Ovary (tissue), 10 donors: ENCODE measurements at places on chromosomes 4 and X. TPM values are rescaled to one million over a fixed set of nuclear protein-coding genes. Genes with fewer than 3 reads are reported as not detected.

GRCh38 chrX:38837389-38837788, 36.1 kb downstream of the MID1IP1 start:
- no peak overlapping the region for H3K27ac ChIP-seq
- H3K36me3 ChIP-seq = no peaks in the 10 kb centered on the region
- H3K4me1 ChIP-seq = no peaks in the 10 kb centered on the region

DNA sequence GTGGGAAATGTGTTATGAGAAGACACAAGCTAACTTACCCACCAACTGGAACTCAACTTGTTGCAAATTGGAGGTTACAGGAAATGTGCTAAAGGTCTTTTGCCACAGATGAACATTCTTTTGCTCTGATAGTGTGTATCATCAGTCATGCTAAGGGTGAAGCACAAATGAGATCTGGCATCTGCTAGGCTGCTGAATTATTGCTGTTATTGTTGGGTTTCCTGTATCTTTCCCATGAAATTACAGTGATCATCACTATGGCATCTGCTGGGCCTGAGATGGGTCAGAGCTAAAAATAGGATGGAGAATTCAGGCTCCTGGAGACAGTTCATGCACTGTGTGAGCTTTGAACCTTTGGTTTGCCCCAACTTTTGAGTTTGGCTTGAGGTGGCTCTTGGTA, 124.5 kb downstream of the NPNT start:
- DNase-seq = no peak
- H3K4me3 ChIP-seq = no peak overlapping the region
- no peaks in the 10 kb centered on the region for H3K36me3 ChIP-seq
- H3K27ac ChIP-seq = no peak overlapping the region
- H3K4me1 ChIP-seq = no peaks in the 10 kb centered on the region

Gene TLR8
- 0.48 TPM for total RNA-seq

GRCh38 chrX:108312011-108312410, 126.2 kb downstream of the COL4A6 start:
- H3K27me3 ChIP-seq = no peaks in the 10 kb centered on the region
- H3K27ac ChIP-seq = no peak overlapping the region
- H3K36me3 ChIP-seq = no peaks in the 10 kb centered on the region
- no peaks in the 10 kb centered on the region for H3K4me1 ChIP-seq
- no peak overlapping the region for H3K4me3 ChIP-seq

GRCh38 chr4:140720387-140721304, 35.5 kb downstream of the TBC1D9 start:
- no peaks in the 10 kb centered on the region for H3K36me3 ChIP-seq
- no peak overlapping the region for H3K4me3 ChIP-seq
- no peak overlapping the region for H3K27ac ChIP-seq
- DNase-seq = no peak
- no peaks in the 10 kb centered on the region for H3K27me3 ChIP-seq
- H3K4me1 ChIP-seq = peaks cover 3% of the 10 kb centered on the region

Gene USO1
- 88.8 TPM for total RNA-seq

DNA sequence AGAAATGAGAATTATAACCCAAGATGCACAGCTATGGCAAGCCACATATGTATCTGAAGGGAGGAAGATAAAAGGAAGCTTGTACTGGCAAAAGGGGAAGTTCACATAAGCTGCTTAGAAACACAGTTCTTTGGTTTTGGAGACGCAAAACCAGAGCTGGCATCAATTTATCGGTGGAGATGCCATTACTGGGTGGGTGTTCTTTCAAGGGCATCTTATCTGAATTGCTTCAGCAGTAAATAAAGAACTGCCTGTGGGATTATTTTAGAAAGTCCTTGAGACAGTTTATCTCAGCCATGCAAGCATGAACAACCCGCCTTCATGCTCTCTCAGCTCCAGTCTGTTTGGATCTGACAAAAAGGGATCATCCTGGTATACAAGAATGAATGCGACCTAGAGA, 60.8 kb downstream of the DDX60 start:
- H3K4me1 ChIP-seq = peaks cover 4% of the 10 kb centered on the region
- no peak for DNase-seq
- H3K27me3 ChIP-seq = no peaks in the 10 kb centered on the region
- H3K4me3 ChIP-seq = no peak overlapping the region

GRCh38 chrX:13023567-13023966, 20.9 kb downstream of the FAM9C start:
- H3K4me3 ChIP-seq = no peak overlapping the region
- H3K27ac ChIP-seq = no peak overlapping the region
- H3K4me1 ChIP-seq = peaks cover 2% of the 10 kb centered on the region
- DNase-seq = no peak

Gene NPY1R
- 1.8 TPM for total RNA-seq

- no peaks in the 10 kb centered on the region for H3K4me1 ChIP-seq
- DNase-seq = no peak
- no peak overlapping the region for H3K4me3 ChIP-seq
- H3K27me3 ChIP-seq = no peaks in the 10 kb centered on the region
- H3K36me3 ChIP-seq = no peaks in the 10 kb centered on the region
Observed at GRCh38 chr4:153890761-153891160, 101.9 kb upstream of the SFRP2 start.

Gene PGK1
- 73.6 TPM for total RNA-seq

DNA sequence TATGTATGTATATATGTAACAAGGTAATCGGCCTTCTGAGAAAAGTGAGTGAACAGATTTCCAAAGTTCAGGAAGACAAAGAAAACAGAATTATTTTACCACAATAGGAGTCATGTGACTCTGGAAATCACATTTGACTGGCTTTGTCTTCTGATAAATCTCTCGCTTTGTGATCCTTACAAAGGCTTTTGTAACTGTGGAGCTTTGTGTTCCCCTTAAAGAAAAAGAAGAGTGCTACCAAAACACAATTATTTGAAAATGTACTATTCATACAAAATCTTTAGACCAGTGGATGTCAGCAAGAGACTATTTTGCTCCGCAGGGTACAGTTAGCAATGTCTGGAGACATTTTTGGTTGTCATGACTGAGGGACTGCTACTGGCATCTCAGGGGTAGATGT, 238.8 kb downstream of the LDB2 start:
- H3K27ac ChIP-seq = no peak overlapping the region
- H3K36me3 ChIP-seq = no peaks in the 10 kb centered on the region
- no peak for DNase-seq
- no peaks in the 10 kb centered on the region for H3K4me1 ChIP-seq
- H3K4me3 ChIP-seq = no peak overlapping the region

Gene PSAPL1
- not detected for total RNA-seq

Gene SMIM10L2A
- 4.4 TPM for total RNA-seq

- H3K27ac ChIP-seq = no peak overlapping the region
- DNase-seq = no peak
- H3K36me3 ChIP-seq = no peaks in the 10 kb centered on the region
- no peaks in the 10 kb centered on the region for H3K27me3 ChIP-seq
- H3K4me3 ChIP-seq = no peak overlapping the region
- no peaks in the 10 kb centered on the region for H3K4me1 ChIP-seq
Observed at GRCh38 chr4:111045992-111046391, 423.1 kb upstream of the PITX2 start.

Gene PRRG3
- 1.7 TPM for total RNA-seq

- no peak overlapping the region for H3K4me3 ChIP-seq
- H3K36me3 ChIP-seq = no peaks in the 10 kb centered on the region
- no peaks in the 10 kb centered on the region for H3K4me1 ChIP-seq
- no peaks in the 10 kb centered on the region for H3K27me3 ChIP-seq
Observed at GRCh38 chr4:182555997-182556418, 312.8 kb downstream of the TENM3 start.

Gene PTTG2
- total RNA-seq = 1.00 TPM

DNA sequence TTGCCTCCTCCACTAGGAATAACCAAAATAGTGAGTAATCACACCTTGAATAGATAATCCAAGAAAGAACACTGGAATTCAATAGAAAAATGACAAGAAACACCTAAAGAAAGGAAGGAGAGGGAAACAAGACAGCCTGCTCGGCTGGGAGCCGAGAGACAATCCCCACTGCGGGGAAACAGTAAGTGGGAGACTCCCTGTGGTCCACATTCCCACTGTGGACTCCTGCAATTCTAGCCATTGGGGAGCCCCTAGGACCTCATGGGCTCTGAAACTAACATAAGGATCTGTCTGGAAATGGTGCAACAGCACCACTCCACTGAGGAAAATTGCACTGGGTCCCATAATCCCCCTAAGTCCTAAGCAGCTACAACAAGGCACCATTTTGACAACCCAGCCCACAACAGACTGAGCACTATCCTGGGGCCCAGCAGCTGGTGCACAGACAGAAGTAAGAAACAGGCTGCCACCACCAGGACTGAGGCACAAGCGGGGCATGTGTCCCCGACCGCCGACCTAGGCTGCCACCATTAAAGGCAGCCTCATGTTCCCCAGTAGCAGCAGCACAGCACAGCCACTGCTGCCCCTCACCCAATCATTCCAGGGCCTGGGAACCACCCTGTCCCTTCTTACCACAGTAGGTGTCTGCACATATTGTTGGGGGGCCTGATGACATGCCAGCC, 14.2 kb downstream of the LRBA start:
- no peak for DNase-seq
- H3K4me1 ChIP-seq = no peaks in the 10 kb centered on the region
- H3K27ac ChIP-seq = no peak overlapping the region
- no peaks in the 10 kb centered on the region for H3K36me3 ChIP-seq
- no peaks in the 10 kb centered on the region for H3K27me3 ChIP-seq
- H3K4me3 ChIP-seq = no peak overlapping the region

Gene SERTM2
- total RNA-seq = 0.23 TPM

GRCh38 chr4:140151699-140152012, 2.3 kb downstream of the MAML3 start:
- H3K27me3 ChIP-seq = no peaks in the 10 kb centered on the region
- H3K36me3 ChIP-seq = no peaks in the 10 kb centered on the region
- peak; percentile 86 for DNase-seq
- peaks cover 2% of the 10 kb centered on the region for H3K4me1 ChIP-seq
- peak overlapping the region; percentile 96 for H3K27ac ChIP-seq
- peak overlapping the region; percentile 50 for H3K4me3 ChIP-seq

DNA sequence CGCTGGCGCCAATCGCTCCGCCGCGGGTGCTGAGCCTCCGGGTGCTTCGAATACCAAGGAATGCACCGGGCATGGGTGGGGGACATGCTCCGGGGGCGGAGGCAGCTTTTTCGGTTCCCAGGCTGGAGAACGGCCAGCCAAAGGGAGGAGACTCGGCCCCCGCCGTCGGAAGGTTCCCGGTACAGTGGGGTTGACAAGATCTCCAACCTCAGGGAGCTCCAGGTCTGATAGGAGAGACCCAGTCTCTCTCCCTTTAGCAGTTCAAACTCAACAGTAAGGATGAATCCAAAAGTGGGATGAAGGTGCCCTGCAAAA, 29.1 kb upstream of the BCORL1 start:
- H3K4me3 ChIP-seq = peak overlapping the region; percentile 41
- no peak for DNase-seq
- no peaks in the 10 kb centered on the region for H3K27me3 ChIP-seq
- no peaks in the 10 kb centered on the region for H3K4me1 ChIP-seq
- H3K27ac ChIP-seq = no peak overlapping the region

DNA sequence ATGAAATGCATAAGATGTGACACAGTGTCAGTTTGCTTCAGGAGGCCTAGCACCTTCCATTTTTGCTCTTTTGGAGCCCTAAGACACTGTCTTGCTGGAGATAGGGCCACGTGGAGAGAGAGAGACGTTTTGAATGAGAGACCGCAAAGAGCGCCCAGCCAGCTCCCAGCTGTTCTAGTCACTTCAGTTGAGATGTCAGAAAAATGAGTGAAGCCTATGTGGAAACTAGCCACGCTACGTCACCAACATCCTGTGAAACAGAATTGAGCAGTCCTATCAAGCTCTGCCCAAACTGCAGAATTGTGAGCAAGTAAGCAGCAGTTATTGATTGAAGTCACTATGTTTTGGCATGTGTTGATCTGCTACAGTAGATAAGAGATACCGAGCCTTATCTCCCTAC, 13.1 kb downstream of the GPR82 start:
- H3K4me1 ChIP-seq = no peaks in the 10 kb centered on the region
- DNase-seq = no peak
- no peaks in the 10 kb centered on the region for H3K36me3 ChIP-seq

Gene UGT2B11
- total RNA-seq = not detected

DNA sequence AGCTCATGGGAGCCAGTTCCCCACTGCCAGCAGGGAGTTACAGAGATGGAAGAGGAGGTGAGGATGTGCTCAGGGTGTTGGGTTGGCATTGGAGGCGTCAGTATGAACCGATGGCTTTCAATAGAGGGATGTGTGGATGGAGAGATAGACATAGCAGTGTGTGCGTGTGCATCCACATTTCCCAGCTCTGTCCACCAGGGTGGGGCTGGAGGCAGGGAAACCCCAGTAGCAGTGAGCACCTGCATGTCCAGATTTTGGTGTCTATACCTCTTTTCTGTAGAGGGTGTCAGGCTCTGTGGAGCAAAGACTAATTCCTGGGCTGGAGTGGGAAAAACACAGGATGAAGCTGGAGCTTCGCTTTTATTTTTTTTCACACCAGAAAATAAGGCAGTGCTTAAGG, 37.2 kb upstream of the HGFAC start:
- H3K27me3 ChIP-seq = no peaks in the 10 kb centered on the region
- H3K4me3 ChIP-seq = no peak overlapping the region
- no peak overlapping the region for H3K27ac ChIP-seq
- peaks cover 9% of the 10 kb centered on the region for H3K4me1 ChIP-seq
- DNase-seq = no peak
- H3K36me3 ChIP-seq = no peaks in the 10 kb centered on the region

Gene FGF16
- not detected for total RNA-seq

- peak overlapping the region; percentile 93 for H3K4me3 ChIP-seq
- DNase-seq = no peak
- H3K36me3 ChIP-seq = no peaks in the 10 kb centered on the region
- peaks cover 10% of the 10 kb centered on the region for H3K4me1 ChIP-seq
- peak overlapping the region; percentile 74 for H3K27ac ChIP-seq
Observed at GRCh38 chr4:499567-499966, 557 bp downstream of the PIGG start.

Gene HEPH
- 37.4 TPM for total RNA-seq

GRCh38 chr4:63580796-63581475, 828.3 kb downstream of the TECRL start:
- H3K4me1 ChIP-seq = no peaks in the 10 kb centered on the region
- DNase-seq = no peak
- no peaks in the 10 kb centered on the region for H3K27me3 ChIP-seq
- H3K36me3 ChIP-seq = no peaks in the 10 kb centered on the region
- H3K4me3 ChIP-seq = no peak overlapping the region

GRCh38 chr4:38180456-38180855, 220.3 kb downstream of the PTTG2 start:
- DNase-seq = no peak
- no peak overlapping the region for H3K4me3 ChIP-seq
- no peak overlapping the region for H3K27ac ChIP-seq
- no peaks in the 10 kb centered on the region for H3K27me3 ChIP-seq
- no peaks in the 10 kb centered on the region for H3K36me3 ChIP-seq
